ENCODE measurements at places on chromosomes 5 and 9.

DNA sequence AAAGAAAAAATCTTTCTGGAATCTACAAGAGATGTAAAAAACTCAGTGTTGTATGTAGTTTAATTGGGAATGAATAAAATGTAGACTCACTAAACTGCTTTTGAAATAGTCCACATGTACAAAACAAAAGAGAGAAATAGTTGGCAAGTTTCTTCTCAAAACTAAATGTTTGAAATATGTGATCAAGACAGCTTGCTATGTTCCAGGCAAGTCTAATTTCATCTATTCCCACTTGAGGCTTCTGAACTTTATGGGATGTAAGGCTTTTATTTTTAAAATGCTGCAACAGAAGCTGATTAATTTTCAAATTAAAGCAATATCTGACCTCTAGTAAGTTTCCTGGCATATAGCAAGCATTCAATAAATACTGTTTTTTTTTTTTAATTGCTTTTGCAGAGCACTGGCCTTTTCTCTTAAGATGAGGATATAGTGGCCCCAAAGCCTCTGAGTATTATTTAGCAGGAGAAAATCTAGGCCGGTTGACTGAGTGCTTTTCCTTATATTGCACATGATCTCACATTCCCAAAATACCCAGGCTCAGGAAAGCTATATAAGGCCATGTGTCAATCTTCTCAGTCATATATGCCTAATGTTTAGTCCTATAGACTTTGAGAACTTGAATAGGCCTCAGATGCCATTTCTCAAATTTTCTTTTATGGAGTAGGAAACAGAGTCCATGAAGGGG is 183.2 kb downstream of the NTRK2 start:
- no peak for DNase-seq

GRCh38 chr9:116907989-116908388 is 220.9 kb downstream of the TRIM32 start:
- DNase-seq: no peak

DNA sequence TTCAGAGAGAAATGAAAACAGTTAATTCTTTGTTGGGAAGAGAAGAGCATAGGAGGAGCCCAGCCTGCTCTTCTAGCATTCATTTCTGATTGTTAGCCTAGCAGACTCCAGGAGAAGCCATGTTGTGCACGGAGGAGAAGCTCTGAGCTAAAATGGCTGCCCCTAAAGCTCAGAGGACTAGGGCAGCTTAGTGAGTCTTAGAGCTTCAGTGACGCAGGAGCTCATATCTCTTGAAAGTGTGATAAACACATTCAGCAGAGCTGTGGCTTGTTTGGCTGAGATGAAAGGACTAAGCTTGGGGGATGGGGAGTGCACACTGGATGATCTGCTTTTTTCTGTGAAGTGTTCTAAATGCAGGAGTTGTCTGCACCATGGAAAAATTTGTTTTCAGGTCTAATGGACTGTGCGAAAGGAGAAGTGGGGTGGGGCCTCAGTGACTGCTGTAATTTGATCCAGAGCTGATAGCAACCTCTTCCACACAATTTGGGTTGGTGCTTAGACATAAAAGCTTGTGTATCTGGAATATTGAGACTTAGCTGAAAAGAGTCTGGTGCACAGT is 58.5 kb downstream of the ZNF462 start:
- peak; percentile 46 for DNase-seq

DNA sequence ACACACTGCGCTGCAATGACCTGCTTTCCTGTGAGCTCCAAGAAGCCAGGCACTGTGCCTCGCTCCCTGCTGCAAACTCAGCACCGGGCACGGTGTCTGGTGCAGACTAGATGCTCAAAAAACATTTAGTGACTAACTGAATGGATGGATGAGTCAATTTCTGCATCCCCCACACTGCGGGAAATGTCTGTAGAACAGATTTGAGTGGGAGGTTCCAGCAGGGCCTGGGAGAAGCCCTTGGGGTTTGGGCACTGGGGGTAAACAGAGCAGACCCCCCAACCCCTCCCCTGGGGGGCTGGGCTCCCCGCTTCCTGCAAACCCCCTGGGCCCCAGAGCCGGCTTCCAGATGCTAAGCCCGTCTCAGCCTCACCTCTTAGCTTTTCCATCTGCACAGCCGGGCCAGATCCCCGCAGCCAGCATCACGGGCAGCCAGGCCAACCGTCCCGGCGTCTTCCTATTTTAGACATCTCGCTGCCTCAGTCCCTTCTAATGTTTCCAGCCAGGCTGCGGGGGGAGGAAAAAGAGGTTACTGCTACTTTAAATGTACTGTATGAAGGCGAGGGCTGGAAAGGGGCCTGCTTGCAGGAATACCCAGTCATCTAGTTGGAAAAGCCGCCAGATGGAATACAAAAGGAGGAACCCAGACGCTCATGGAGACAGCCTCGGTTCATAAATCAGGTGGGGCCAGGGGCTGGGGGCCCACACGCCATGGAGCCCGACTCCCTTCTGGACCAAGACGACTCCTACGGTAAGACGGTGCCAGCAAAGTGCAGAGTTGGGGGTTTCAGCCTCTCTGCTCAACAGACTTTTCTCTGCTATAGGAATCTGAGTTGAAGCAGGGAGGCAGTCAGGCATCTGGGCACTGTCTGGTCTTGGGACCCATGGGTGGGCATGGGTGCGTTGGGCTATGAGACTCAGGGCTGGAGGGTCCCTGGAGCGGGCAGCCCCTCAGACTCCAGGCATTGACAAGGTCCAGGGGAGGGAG is 67.1 kb upstream of the GGTA1 start:
- DNase-seq: no peak

- no peak for DNase-seq
Measured at GRCh38 chr5:97164846-97165245, 18.2 kb downstream of the RIOK2 start.

DNA sequence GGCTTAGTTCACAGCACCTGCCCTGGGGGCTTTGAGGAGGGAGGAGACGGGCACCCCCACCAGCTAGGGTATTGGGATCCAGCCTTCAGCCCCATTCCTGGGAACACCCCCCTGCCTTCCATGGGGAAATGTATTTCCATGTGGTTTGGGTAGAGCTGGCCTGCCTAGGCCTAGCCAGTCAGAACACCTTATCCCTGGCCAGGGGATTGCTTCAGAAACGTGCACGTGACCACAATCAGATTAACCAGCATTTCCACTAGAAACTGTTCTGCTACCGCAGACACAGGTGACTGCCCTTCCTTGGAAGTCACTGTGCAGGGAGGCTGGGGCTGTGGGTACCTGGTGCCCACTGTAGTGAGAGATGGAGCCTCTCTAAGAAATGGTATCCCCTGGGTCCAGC is 14.0 kb downstream of the BBLN start:
- DNase-seq: no peak

DNA sequence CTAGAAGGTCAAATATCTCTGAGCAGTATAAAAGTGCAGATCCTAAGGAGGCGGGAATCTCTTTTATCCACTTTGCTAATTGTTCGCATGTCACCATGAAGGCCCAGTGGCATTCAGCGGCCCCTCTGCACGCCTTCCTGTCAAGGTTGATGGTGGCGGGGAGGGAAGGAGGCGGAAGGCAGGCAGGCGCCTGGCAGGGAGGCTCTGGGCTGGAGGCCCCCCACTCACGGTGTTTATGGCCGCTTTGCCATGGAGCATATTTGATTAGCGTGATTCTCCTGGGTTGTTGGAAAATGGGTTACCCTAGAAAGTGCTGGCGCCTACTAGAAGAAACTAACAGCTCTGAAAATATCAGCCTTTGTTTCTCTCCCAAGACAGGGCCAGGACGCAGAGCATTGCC is 209.6 kb downstream of the FSTL4 start:
- no peak for DNase-seq

DNA sequence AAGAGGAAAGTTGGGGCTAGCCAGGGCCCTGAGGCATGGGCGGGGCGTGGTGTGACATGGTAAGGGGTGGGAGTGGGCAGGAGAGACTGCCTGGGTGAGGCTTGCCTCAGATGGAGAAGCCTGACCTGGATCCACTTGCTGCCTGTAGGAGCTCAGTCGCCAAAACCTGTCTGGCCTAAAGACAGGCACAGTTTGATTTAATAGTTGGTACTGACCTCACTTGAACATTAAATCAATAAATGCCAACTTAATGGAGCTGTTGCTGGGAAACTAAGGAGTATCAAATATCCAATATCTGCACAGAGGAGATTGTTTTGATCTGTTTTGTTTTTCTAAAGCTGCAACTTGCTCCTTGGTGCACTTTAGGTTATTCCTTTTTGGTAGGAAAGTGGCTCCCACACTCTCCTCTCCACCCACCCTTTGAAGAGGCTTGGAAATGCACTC is 86.4 kb downstream of the RCL1 start:
- no peak for DNase-seq

GRCh38 chr9:115794921-115795475 is 358.6 kb upstream of the PAPPA start:
- DNase-seq: no peak

GRCh38 chr5:35038891-35039290 is 8.9 kb downstream of the AGXT2 start:
- DNase-seq: no peak

DNA sequence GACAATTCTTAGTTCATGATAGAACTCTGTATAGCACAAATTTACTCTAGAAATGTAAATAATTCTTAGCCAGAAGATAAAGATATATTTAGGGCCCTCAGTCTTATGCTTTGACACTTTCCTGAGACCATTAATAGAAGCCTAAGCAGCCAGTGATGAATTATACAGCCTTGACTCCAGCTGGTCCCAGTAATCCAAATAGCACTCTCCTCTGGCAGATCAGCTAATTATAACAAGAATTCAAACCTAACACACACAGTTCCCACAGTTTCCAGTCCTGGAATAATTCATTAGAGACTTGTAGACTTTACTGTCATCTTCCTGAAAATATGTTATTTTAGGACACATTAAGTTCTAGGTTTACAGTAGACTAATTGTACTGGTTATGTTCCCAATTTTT is 50.4 kb downstream of the SHOC1 start:
- no peak for DNase-seq

- DNase-seq: peak; percentile 49
Measured at GRCh38 chr9:137705443-137705863, 86.6 kb downstream of the EHMT1 start.

GRCh38 chr9:128216781-128217553 is 13.8 kb downstream of the DNM1 start:
- DNase-seq: no peak

DNA sequence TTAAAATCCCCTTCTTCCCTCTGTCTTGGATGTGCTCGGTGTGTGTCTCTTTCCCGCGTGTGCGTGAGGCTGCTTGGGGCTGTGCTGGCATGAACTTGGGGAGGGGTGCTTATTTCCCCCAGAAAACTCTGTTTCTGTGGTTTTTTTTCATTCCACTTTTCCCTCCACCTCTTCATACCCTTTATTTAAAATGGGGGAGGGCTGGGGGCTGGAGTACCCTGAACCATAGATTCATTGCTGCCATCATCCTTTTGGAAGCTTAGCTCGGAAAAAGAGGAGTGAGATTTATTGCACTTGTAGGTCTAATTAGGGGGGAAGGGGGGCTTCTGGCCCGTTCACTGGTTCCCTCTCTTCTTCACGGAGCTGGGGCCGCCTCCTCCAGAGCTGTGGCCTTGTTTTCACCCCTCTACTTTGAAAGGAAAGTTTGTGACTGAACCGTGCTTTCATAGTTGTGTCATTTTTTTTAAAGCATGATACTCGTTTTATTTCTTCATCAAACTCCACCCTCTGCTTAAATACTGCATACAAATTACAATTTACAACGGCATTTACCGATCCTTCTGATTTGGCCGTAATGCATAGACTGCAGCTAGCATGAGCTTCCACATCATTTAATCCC is 2.9 kb downstream of the NR2F1 start:
- no peak for DNase-seq

DNA sequence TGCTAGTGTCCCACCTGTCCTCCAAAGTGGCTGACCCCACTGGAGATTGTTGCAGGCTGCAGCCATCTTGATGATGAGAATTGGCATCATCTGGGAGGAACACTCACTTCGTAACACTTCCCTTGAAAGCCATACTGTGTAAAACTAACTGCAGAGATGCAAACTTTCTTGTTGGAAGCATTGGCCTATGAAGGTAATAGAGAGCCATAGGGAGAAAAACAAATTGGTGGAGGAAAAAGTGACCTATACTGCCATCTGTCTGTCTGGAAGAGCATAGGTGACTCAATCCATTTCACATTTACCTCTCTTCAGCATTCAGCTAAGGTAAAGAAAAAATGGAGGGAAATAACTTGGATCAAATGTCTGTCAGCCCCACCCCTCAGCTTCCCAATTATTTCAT is 473.4 kb downstream of the NTRK2 start:
- DNase-seq: no peak

- no peak for DNase-seq
Measured at GRCh38 chr5:175797521-175798038, 73.8 kb upstream of the CPLX2 start.

DNA sequence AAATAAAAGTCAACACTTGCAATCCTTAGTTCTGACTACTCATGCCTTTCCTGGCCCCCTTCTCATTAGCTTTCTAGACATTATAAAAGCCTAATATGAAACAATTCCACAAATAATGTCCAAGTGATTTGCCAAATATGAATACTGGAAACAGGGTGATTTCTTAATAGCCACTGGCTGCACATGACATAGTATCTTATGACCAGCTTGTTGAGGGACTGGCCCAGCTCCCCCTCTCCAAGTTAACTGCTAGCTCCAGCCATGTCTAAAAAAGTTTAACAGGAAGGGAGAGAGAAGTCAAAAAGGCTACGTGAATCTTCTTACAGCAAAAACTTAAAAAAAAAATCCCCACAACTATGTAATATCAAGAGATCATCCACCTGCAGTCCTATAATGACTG is 1.5 kb downstream of the CERT1 start:
- DNase-seq: no peak

Data from activated T-cell treated with anti-CD3 and anti-CD28 coated beads, Interleukin-2, amount 50 U/mL, for 72 hours (primary cell).